Keratinocyte (primary cell): ENCODE measurements at places on chromosomes 13 and 19. TPM values are rescaled to one million over a fixed set of nuclear protein-coding genes. Genes with fewer than 3 reads are reported as not detected.

The KXD1 gene
- 94.6 to 129 TPM (median 119 TPM) in 3 replicates for polyA plus RNA-seq

The PTGIR gene
- 0.08 TPM in 1 of 3 replicates, not detected in the others for polyA plus RNA-seq

The ZNF223 gene
- 3.7 to 4.2 TPM (median 4.0 TPM) in 3 replicates for polyA plus RNA-seq

The CYP4F3 gene
- 0.32 to 1.1 TPM (median 0.76 TPM) in 3 replicates for polyA plus RNA-seq

The CGB5 gene
- polyA plus RNA-seq = 0.20 to 0.24 TPM (median 0.21 TPM) in 3 replicates

The MCEMP1 gene
- 0.09 TPM in 1 of 3 replicates, not detected in the others for polyA plus RNA-seq

The KCNJ14 gene
- 0.34 to 0.46 TPM (median 0.39 TPM) in 3 replicates for polyA plus RNA-seq

The IRGC gene
- polyA plus RNA-seq = not detected in 3 replicates

The MAB21L1 gene
- not detected in 3 replicates for polyA plus RNA-seq

The CAPN12 gene
- 5.6 to 20.4 TPM (median 6.0 TPM) in 3 replicates for polyA plus RNA-seq

The TNNT1 gene
- 89.7 to 113 TPM (median 99.6 TPM) in 3 replicates for polyA plus RNA-seq

The KLK13 gene
- 2.0 to 4.4 TPM (median 2.8 TPM) in 3 replicates for polyA plus RNA-seq

The TPTE2 gene
- polyA plus RNA-seq = 0.03 TPM in 1 of 3 replicates, not detected in the others

The KLF5 gene
- polyA plus RNA-seq = 144 to 175 TPM (median 162 TPM) in 3 replicates

The WASF3 gene
- 4.6 to 6.8 TPM (median 6.3 TPM) in 3 replicates for polyA plus RNA-seq

The CCDC194 gene
- polyA plus RNA-seq = not detected in 3 replicates

The CEACAM21 gene
- polyA plus RNA-seq = not detected in 3 replicates

The ZNF77 gene
- 4.7 to 6.0 TPM (median 5.2 TPM) in 3 replicates for polyA plus RNA-seq

The EDDM13 gene
- 3.0 to 7.4 TPM (median 6.1 TPM) in 3 replicates for polyA plus RNA-seq

The COX7A1 gene
- 1.6 to 7.1 TPM (median 2.6 TPM) in 3 replicates for polyA plus RNA-seq

The TDRD12 gene
- polyA plus RNA-seq = 0.04 TPM in 1 of 3 replicates, not detected in the others

The CBARP gene
- polyA plus RNA-seq = 0.93 to 2.8 TPM (median 1.2 TPM) in 3 replicates

The MIR17HG gene
- 0.83 to 2.9 TPM (median 0.91 TPM) in 3 replicates for polyA plus RNA-seq

The ZNF44 gene
- 3.5 to 5.2 TPM (median 4.4 TPM) in 3 replicates for polyA plus RNA-seq

The ELSPBP1 gene
- polyA plus RNA-seq = not detected in 3 replicates

The ZNF221 gene
- polyA plus RNA-seq = 1.5 TPM in 3 replicates

The ZNF534 gene
- 0.05 TPM in 1 of 3 replicates, not detected in the others for polyA plus RNA-seq

The ARL11 gene
- 0.49 to 0.58 TPM (median 0.55 TPM) in 3 replicates for polyA plus RNA-seq

The C19orf73 gene
- 0.54 to 0.98 TPM (median 0.71 TPM) in 3 replicates for polyA plus RNA-seq

The PRSS57 gene
- polyA plus RNA-seq = not detected in 3 replicates

The ZNF865 gene
- 1.1 to 2.1 TPM (median 1.7 TPM) in 3 replicates for polyA plus RNA-seq

The ZNF577 gene
- 6.6 to 12.8 TPM (median 10.4 TPM) in 3 replicates for polyA plus RNA-seq

The MYCBP2 gene
- 31.3 to 43.8 TPM (median 34.8 TPM) in 3 replicates for polyA plus RNA-seq

The SIAH3 gene
- 0.12 to 0.19 TPM (median 0.17 TPM) in 3 replicates for polyA plus RNA-seq

The FXYD5 gene
- 82.5 to 457 TPM (median 122 TPM) in 3 replicates for polyA plus RNA-seq

The MRI1 gene
- 19.2 to 32.5 TPM (median 22.8 TPM) in 3 replicates for polyA plus RNA-seq

The KLK4 gene
- not detected in 3 replicates for polyA plus RNA-seq

The ZNF737 gene
- 3.6 to 6.3 TPM (median 4.8 TPM) in 3 replicates for polyA plus RNA-seq

The CPB2 gene
- polyA plus RNA-seq = 0.06 to 0.26 TPM (median 0.08 TPM) in 3 replicates

The FPR2 gene
- polyA plus RNA-seq = 0.03 to 0.06 TPM (median 0.05 TPM) in 3 replicates

The OLFM2 gene
- polyA plus RNA-seq = 5.3 to 25.2 TPM (median 7.5 TPM) in 3 replicates

The KCNN4 gene
- 9.8 to 15.5 TPM (median 10.5 TPM) in 3 replicates for polyA plus RNA-seq

The MYPOP gene
- 1.1 to 1.6 TPM (median 1.3 TPM) in 3 replicates for polyA plus RNA-seq

The ATP8B3 gene
- 0.98 to 2.8 TPM (median 1.2 TPM) in 3 replicates for polyA plus RNA-seq

The NR2F6 gene
- polyA plus RNA-seq = 12.3 to 20.2 TPM (median 12.9 TPM) in 3 replicates
